ENCODE measurements at places on chromosomes 2 and 18.

- DNase-seq: no peak
These were observed 603.7 kb downstream of the ARHGAP15 start for GRCh38 chr2:143732871-143733270.

DNA sequence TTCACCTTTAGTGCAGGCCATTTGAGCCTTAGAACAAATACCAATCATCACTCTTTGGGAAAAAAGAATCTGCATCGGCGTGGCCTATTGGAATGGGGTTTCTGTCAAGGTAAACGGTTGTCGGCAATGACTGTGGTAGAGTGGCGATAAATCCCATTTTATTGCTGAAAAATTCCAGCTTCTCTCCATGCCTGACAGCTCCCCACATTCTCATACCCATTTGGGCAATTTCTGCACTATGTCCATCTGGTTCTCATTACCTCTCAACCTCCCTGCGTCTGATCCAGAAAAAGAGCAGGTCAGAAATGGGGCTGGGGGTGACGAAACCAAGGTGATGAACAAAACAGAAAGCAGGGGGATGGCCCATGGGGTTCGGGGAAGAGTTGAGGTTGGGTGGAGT is 254.0 kb downstream of the MEIS1 start:
- no peak for DNase-seq

GRCh38 chr18:10319914-10320600 is 134.4 kb upstream of the APCDD1 start:
- no peak for DNase-seq

DNA sequence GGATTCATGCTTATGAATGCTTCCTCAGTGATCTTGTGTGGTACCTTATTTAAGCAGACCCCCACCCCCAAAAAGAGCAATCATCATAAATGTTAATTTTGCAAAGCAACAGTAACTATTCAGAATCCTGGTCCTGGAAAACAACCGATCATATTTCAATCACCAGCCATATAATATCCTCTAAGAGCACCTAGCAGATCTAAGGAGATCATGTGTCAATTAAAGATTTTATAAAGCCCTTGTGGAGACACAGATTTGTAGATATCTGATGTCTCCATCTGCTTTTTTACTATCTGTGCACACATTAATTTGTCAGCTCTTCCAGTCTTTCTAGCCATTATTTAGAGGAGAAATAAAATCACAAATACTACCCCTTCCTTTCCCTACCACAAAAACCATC is 423.7 kb downstream of the TGIF1 start:
- DNase-seq: no peak

GRCh38 chr2:178550352-178550751 is 70.1 kb downstream of the PLEKHA3 start:
- DNase-seq: no peak

GRCh38 chr2:203412546-203413331 is 84.5 kb downstream of the ABI2 start:
- DNase-seq: no peak

GRCh38 chr2:15449556-15450236 is 111.4 kb downstream of the NBAS start:
- DNase-seq: no peak

All from cerebellar nuclear complex (tissue), 1 donor.